NCI-H2081 (cell line): ENCODE measurements at places on chromosomes 11 and 22.

GRCh38 chr11:73259406-73260126 lies 12.6 kb upstream of the P2RY6 start:
- no peak for DNase-seq

- DNase-seq = peak; percentile 56
These were observed 533.6 kb upstream of the CADM1 start for GRCh38 chr11:116037861-116038260.

DNA sequence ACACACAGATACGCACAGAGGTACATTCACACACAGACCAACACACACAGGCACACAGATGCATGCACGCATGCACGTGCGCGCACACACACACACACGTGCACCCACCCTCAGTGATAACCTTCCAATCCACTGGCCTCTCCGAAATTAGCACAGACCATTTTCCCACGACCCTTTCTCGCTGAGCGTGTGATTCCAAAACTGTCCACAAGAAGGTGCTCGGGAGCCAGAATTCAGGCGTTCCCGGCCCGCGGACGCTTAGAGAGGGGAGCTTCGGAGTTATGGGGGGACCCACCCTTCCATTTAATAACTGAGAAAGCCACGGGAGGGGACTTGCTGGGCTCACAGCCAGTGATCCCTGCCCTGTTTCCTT lies 33.8 kb upstream of the SLC35C1 start:
- peak; percentile 58 for DNase-seq

DNA sequence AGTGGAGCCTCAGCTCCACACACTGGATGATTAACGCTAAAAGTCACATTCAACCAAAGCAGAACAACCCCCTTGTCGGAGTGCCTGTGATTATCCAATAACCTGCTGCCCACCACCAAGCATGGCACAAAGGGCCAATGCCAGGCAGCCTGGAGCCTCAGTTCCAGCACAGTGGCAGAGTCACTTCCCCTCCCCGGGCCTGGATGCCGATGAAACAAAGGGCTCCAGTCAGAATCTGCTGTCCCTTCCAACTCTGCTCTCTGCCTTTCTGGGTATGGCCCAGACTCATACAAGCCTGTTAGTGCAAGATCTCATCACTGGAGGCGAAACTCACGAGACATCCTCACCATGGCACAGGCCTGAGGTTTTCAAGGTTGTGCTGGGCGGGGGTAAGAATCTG lies 52.1 kb downstream of the CLTCL1 start:
- no peak for DNase-seq
